ENCODE measurements at places on chromosomes 2 and 18.

DNA sequence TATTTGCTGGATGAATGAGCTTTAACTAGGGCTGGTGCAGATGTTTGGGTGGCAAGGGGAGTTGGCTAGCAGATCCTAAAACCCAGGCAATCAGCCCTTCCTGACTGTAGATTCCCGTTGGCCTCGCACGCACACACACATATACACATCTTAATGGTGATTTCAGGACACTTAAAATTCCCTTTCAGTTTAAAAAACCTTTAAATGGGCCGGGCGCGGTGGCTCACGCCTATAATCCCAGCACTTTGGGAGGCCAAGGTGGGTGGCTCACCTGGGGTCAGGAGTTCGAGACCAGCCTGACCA is 19.5 kb upstream of the MTCL1 start:
- no peak overlapping the region for H3K27ac ChIP-seq
- peaks cover 11% of the 10 kb centered on the region for H3K4me1 ChIP-seq
- DNase-seq: no peak
- H3K27me3 ChIP-seq: no peaks in the 10 kb centered on the region

GRCh38 chr2:132671151-132671835 is 1.3 kb upstream of the LYPD1 start:
- no peaks in the 10 kb centered on the region for H3K36me3 ChIP-seq
- no peak for DNase-seq
- peaks cover 14% of the 10 kb centered on the region for H3K27me3 ChIP-seq
- no peak overlapping the region for H3K27ac ChIP-seq
- no peaks in the 10 kb centered on the region for H3K4me1 ChIP-seq
- peak overlapping the region; percentile 71 for H3K4me3 ChIP-seq

GRCh38 chr2:45445037-45445436 is 166.0 kb downstream of the SRBD1 start:
- H3K36me3 ChIP-seq: no peaks in the 10 kb centered on the region
- no peaks in the 10 kb centered on the region for H3K27me3 ChIP-seq
- H3K27ac ChIP-seq: no peak overlapping the region
- DNase-seq: no peak
- no peaks in the 10 kb centered on the region for H3K4me1 ChIP-seq
- H3K4me3 ChIP-seq: no peak overlapping the region

DNA sequence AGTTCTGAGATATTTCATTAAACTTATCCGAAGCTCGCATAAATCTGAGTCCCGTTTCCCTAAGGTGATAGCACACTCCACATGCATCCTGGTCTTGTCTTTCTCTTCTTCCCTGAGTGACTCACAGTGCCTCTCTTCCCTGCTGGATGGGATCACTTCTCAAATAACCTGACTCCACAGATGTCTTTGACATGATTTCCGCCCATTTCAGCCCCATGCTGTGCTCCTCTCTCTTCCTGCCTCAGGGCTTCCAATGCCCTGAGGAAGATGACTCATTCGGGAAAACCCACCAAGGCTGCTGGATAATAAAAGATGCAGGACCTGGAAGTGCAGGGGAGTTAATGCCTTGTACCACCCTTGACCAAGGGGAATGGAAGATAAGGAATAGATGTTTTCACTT is 441.7 kb upstream of the SOX11 start:
- no peaks in the 10 kb centered on the region for H3K36me3 ChIP-seq
- H3K27me3 ChIP-seq: no peaks in the 10 kb centered on the region
- peak; percentile 53 for DNase-seq
- H3K4me3 ChIP-seq: no peak overlapping the region
- H3K27ac ChIP-seq: no peak overlapping the region
- no peaks in the 10 kb centered on the region for H3K4me1 ChIP-seq

GRCh38 chr2:26727641-26728561 is 35.4 kb downstream of the KCNK3 start:
- H3K4me3 ChIP-seq: no peak overlapping the region
- no peaks in the 10 kb centered on the region for H3K36me3 ChIP-seq
- no peak for DNase-seq
- H3K27ac ChIP-seq: no peak overlapping the region
- no peaks in the 10 kb centered on the region for H3K4me1 ChIP-seq
- H3K27me3 ChIP-seq: no peaks in the 10 kb centered on the region

DNA sequence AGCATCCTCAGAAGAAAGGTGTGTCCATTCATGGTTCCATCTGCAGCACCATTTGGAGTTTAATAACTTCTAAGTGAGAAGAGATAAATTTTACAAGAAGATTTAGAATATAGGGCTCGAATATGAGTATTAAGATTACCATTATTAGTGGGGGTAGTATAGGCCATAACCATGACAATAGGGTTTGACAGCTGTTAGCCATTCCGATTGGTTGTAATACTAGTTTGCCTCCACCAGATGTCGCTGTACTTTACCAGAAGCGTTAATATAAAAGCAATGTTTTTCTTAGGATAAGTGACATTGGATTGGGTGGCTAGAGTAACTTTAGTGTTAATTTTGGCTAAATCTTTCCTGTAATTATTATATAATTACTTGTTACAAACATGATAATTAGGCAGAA is 107.5 kb upstream of the SRD5A2 start:
- H3K36me3 ChIP-seq: no peaks in the 10 kb centered on the region
- no peak overlapping the region for H3K4me3 ChIP-seq
- DNase-seq: no peak
- no peaks in the 10 kb centered on the region for H3K4me1 ChIP-seq
- H3K27me3 ChIP-seq: no peaks in the 10 kb centered on the region
- no peak overlapping the region for H3K27ac ChIP-seq

- no peaks in the 10 kb centered on the region for H3K36me3 ChIP-seq
- H3K4me1 ChIP-seq: no peaks in the 10 kb centered on the region
- no peaks in the 10 kb centered on the region for H3K27me3 ChIP-seq
Measured at GRCh38 chr2:127609031-127609751, 36.8 kb upstream of the GPR17 start.

DNA sequence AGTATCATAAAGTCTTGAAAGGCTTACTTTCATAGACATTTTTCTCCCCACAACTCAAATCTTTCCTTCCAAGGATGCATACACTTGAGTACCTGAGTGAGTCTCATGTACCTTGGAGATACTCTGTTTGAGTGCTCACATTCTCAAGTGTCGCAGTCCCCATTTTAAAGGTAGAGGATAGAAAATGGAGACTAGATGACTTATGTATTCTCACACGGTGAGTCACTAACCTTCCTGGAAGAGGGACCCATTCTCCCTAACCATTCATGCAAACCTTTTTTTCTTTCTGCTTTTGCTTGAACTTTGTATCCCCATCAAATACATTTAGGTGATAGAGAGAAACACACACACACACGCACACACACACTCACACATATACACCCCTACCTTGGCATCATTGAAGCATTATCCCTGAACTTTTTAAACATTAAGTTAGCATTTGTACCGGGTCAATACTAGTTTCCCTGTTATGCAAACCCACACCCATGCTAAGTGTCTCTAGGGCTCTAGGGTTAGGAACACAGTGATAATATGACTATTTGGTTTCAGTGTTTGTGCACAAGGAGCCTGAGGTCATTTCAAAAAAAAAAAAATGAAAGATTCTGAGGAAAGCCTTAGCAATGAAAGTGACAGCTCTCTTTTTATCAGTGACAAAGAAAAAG is 236.2 kb downstream of the IKZF2 start:
- H3K4me3 ChIP-seq: no peak overlapping the region
- H3K36me3 ChIP-seq: no peaks in the 10 kb centered on the region
- H3K27me3 ChIP-seq: no peaks in the 10 kb centered on the region
- H3K4me1 ChIP-seq: peaks cover 4% of the 10 kb centered on the region
- H3K27ac ChIP-seq: no peak overlapping the region

DNA sequence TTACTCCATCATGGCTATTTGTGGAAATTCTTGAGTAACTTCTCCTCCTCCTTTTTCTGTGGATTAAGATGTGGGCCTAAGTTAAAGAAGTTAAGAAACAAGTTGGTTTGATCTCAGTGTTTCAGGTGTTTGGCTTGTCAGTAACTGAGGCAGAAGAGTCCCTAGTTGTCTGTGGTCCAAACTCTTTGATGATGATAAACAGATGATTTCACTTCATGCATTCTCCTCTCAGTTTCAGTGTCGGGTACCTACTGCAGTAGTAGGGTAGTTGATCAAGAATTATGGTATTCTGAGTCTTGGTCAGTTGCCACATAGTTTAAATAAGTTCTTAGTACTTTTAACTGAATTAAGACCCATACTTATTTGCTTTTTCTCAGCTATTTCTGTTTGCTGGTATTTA is 85.6 kb downstream of the NCOA1 start:
- no peaks in the 10 kb centered on the region for H3K4me1 ChIP-seq
- H3K4me3 ChIP-seq: no peak overlapping the region
- H3K36me3 ChIP-seq: no peaks in the 10 kb centered on the region
- DNase-seq: no peak

GRCh38 chr2:11099122-11100065 is 55.9 kb upstream of the SLC66A3 start:
- H3K4me1 ChIP-seq: no peaks in the 10 kb centered on the region
- no peaks in the 10 kb centered on the region for H3K27me3 ChIP-seq
- DNase-seq: no peak
- no peak overlapping the region for H3K27ac ChIP-seq
- H3K36me3 ChIP-seq: no peaks in the 10 kb centered on the region

DNA sequence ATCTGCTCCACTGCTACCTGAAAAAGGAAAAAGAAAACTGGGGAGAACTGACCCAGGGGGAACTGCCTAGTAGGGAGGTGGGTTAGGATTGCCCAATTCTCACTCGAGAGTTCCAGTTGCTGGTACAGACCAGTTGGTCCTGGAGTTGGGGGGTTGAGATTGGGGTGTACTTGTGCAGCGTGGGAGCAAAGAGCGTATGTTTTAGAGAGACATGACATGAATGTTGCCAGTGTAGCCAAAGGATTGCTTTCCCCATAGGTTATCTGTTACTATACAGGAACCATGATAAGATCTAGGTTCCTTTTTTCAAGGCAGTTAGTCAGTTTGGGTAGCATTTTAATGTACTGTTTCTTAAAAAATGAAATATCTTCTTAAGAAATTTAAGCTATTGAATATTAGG is 68.6 kb downstream of the APLF start:
- no peak for DNase-seq
- H3K27ac ChIP-seq: no peak overlapping the region
- H3K36me3 ChIP-seq: no peaks in the 10 kb centered on the region
- no peak overlapping the region for H3K4me3 ChIP-seq
- no peaks in the 10 kb centered on the region for H3K4me1 ChIP-seq
- H3K27me3 ChIP-seq: no peaks in the 10 kb centered on the region

- H3K27ac ChIP-seq: no peak overlapping the region
- H3K36me3 ChIP-seq: no peaks in the 10 kb centered on the region
- no peaks in the 10 kb centered on the region for H3K4me1 ChIP-seq
Measured at GRCh38 chr18:62605685-62606084, 82.9 kb downstream of the ZCCHC2 start.

DNA sequence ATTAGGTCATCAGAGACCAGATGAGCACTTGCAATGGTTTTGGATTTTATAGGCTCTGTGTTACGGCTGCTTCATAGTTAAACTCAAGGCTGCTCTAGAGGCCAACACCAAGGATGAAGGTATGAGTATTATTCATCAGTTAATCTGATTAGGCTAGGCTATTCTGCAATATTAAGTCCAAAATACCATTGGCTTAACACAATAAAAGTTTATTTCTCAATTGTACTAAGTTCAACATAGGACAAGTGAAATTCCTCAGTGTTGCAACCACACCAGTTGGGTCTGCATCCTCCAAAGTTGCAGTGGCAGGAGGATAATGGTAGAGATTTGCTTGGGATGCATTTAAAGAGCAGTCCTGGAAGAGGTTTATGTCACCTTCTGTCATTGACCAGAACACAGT is 538.3 kb upstream of the CDH2 start:
- no peaks in the 10 kb centered on the region for H3K36me3 ChIP-seq
- H3K27ac ChIP-seq: no peak overlapping the region
- no peaks in the 10 kb centered on the region for H3K27me3 ChIP-seq
- DNase-seq: no peak
- no peak overlapping the region for H3K4me3 ChIP-seq
- H3K4me1 ChIP-seq: peaks cover 14% of the 10 kb centered on the region

GRCh38 chr18:32346671-32347070 is 124.0 kb downstream of the GAREM1 start:
- no peaks in the 10 kb centered on the region for H3K4me1 ChIP-seq
- no peaks in the 10 kb centered on the region for H3K27me3 ChIP-seq
- H3K36me3 ChIP-seq: no peaks in the 10 kb centered on the region
- no peak overlapping the region for H3K4me3 ChIP-seq
- DNase-seq: no peak
